Aorta (tissue), 5 donors: ENCODE measurements at places on chromosomes 7 and 10. TPM values are rescaled to one million over a fixed set of nuclear protein-coding genes. Genes with fewer than 3 reads are reported as not detected.

The BICC1 gene
- 10.5 TPM for polyA plus RNA-seq

The NOS3 gene
- 17.3 TPM for polyA plus RNA-seq

The ERVW-1 gene
- polyA plus RNA-seq = not detected

The ADAP1 gene
- polyA plus RNA-seq = 4.3 TPM

The OR6B1 gene
- not detected for polyA plus RNA-seq

The EBF3 gene
- 0.15 TPM for polyA plus RNA-seq

The MOGAT3 gene
- polyA plus RNA-seq = not detected

The NSUN5 gene
- 16.4 TPM for polyA plus RNA-seq

The KLF14 gene
- polyA plus RNA-seq = not detected

The LAMB1 gene
- polyA plus RNA-seq = 237 TPM

The MMD2 gene
- polyA plus RNA-seq = not detected

The TAS2R41 gene
- not detected for polyA plus RNA-seq

The VAX1 gene
- not detected for polyA plus RNA-seq

The BCCIP gene
- polyA plus RNA-seq = 40.7 TPM

The TAF3 gene
- 6.7 TPM for polyA plus RNA-seq

The DCLRE1A gene
- 2.0 TPM for polyA plus RNA-seq

The CCDC136 gene
- 7.5 TPM for polyA plus RNA-seq

The SPDYE5 gene
- not detected for polyA plus RNA-seq

The AKR1D1 gene
- not detected for polyA plus RNA-seq

The BBS9 gene
- polyA plus RNA-seq = 8.4 TPM

The TYW1B gene
- polyA plus RNA-seq = 1.7 TPM

The EN2 gene
- not detected for polyA plus RNA-seq

The ARL5B gene
- 3.5 TPM for polyA plus RNA-seq

The MACROH2A2 gene
- 2.1 TPM for polyA plus RNA-seq

The CLRN3 gene
- 6.3 TPM for polyA plus RNA-seq

The GPR15LG gene
- polyA plus RNA-seq = 1.0 TPM

The HERPUD2 gene
- polyA plus RNA-seq = 17.0 TPM
